ENCODE measurements at places on chromosomes 2 and 18.

DNA sequence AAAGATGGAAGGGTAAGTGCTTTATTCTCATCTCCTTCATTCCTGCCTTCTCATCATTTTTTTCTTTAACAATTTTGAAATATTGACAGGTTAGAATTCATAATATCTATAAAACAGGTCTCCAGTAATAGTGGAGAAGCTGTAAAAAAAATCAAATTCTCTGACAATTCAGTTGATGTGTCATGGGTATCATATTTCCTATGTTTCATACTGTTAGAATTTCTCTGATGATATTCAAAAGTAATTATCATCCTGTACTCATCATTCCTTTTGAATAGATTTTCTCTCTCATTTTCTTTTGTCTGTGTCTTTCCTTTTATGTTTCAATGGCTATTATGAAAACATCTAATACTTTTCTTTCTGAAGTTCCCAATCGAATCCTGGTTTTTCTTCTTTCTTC lies 97.7 kb downstream of the CPS1 start:
- no peak for DNase-seq

DNA sequence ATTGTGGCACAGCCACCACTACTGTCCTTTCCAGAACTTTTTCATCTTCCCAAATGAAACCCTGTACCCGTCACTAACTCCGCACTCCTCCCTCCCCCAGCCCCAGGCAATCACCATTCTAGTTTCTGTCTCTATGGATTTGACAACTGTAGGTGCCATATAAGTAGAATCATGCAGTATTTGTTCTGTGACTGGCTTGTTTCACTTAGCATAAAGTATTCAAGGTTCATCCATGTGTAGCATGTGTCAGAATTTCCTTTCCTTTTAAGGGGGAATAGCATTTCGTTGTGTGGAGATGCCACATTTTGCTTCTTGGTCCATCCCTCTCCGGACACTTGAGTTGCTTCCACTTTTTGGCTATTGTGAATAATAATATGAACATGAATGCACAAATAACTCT lies 842 bp upstream of the CKAP2L start:
- DNase-seq = no peak

- DNase-seq = no peak
Observed at GRCh38 chr2:134926231-134926931, 7.8 kb downstream of the CCNT2 start.

DNA sequence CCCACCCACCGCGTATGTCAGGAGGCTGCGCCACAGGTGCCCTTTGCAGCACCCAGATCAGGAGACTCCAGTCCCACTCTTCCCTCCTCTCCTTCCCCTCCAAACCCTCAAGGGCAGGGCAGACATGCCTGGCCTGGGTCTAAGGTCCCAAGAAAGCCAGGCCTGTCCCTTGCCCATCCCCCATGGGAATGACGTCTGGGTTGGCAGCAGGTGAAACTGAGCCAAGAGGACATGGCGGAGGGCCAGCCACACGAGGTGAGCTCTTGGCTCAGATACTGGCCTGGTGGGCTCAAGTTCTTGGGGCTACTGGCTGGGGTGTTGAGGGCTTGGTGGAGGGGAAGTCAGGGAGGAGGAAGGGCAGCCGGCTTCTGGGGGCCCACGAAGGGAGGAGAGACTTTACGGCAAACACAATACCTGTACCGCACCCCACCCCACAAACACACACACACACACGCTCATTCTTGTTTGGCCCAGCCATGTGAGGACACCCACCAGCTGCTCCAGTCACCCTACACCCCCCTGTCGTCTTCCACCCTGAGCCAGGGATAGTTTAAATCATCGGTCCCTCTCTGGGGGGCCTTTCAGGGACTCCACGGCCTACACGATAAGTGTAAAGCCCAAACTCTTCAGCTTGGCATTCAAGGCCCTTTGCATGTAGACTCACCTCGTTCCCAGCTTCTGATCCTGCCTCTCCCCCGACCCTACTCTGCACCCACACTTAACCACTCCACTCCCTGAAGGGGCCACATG lies 24.1 kb upstream of the TNS1 start:
- peak; percentile 21 for DNase-seq

- DNase-seq = no peak
Observed at GRCh38 chr18:67400502-67401117, 115.9 kb downstream of the DSEL start.

DNA sequence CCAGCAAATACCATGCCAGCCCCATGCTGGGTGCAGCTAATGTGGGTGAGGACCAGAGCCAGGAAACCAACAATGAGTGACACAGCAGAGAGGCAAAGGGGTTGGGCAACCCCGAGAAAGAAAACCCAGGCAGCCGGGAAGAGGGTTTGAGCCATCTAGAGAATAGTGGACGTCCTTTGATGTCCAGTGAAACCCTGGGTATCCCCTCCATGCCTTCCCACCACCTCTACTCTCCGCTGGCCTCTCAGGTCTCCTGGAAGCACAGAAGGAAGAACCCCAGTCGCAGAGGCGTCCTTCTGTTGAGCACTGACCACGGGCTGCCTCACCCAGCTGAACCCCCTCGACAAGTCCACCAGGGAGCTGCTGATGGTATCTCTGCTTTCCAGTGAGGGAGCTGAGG lies 657.4 kb upstream of the ID2 start:
- no peak for DNase-seq

DNA sequence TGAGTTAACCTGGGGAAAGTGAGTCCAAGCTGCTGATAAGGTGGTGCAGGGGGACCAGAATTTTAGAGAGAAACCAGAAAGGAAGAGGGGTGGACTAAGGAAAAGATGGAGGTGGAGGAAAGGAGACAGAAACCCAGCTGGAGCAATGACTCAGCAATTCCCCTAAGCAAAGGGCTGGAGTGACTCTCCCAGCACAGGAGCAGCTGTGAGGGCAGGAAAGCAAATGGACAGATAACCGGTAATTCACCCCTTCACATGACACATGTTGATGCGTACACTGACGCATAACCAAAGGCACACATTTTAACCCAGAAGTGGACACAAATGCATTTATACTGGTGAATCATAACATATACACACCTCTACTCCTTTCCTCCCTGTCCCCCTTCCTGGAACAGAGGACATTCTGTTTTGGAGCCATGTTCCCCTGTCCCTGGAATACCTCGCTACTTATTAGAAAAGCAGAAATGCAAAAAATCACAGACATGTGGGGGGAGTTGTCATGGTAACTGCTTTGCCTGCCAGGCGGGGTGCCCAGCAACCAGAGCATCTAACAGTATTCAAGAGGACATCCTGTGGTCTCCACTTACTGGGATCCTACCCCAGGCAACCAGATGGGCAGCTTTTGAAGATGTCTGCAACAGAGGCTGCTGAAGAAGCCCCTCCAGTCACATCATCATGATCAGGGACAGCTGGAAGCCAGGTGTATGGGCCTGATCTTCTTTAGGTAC lies 4.7 kb downstream of the CDK5R2 start:
- no peak for DNase-seq

DNA sequence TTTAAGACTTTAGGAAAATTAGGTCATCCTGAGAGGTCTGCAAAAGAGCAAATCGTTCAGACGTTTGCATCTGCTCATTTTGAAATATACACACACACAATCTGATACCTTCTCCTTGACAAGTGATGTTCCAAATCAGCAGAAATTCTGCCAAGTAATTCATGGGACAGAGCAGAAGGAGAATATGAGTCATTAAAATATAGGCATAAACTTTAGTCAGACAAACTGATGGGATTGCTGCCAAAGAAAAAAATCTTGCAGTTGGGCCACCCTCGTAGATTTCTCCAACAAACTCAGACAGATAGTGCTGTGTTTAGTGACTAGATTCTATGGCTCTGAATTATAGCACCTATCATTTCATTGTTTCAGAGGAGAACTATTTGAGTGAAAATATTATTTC lies 336.3 kb downstream of the NYAP2 start:
- DNase-seq = peak; percentile 19

DNA sequence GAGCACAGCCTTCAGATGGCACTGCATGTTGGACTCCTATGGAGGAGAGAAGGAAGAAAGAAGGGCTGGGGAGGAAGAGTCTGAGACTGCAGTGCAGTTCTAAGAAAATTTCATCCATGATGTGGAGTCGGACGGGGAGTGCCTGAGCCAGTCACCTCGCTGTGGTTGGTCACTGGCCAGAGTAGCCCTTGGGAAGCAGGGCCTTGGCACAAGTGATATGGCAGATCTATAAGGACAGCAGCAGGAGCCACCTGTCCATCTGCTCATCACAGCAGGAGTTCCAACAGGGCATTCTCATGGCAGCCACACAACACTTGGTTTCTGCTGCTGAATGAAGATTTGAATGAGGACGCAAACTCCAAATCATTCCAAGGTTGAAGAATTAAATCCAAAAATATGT lies 314.8 kb downstream of the CYP26B1 start:
- DNase-seq = no peak

GRCh38 chr2:198731842-198732399 lies 725.8 kb downstream of the SATB2 start:
- no peak for DNase-seq

DNA sequence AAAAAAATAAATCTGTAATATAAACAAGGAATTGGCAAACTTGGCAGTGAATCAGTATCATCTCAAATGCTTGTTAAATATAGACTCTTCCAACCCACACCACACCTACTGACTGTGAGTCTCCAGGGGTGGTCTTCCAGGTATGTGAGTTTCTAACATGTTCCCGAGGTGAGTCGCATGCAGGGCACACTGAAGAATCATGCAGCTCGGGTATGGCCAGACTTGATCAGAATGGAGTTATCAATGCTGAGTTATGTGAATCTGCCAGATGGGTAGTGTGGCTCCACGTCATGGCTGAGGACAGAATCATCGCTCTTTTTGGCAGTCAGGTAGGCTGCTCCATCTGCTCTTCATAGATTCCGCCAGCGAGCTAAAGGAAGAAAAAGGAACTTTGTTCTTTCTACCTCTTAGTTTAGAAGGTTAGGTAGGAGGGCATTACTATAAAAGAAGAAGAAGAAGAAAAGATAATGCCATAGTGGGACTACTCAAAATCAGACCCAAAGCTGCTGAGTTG lies 1279.7 kb upstream of the ZEB2 start:
- DNase-seq = no peak

DNA sequence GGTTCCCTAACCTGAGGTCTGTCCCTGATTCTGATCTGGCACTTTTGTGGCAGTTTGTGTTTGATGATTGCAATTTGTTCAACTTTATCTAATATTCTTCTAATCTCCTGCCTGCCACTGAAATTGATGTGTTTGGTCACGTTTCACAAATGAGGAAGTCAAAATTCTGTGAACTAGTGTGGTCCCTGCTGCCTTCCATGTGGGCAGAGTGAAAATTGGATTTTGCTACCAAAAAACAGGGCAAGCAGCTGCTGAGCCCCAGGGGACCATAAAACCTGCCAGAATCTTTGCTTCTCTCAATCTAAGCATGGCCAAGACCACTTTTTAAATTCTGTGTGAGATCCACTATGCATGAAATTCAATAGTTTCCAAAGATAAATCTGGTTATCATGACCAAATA lies 195.5 kb upstream of the CYRIA start:
- DNase-seq = no peak

DNA sequence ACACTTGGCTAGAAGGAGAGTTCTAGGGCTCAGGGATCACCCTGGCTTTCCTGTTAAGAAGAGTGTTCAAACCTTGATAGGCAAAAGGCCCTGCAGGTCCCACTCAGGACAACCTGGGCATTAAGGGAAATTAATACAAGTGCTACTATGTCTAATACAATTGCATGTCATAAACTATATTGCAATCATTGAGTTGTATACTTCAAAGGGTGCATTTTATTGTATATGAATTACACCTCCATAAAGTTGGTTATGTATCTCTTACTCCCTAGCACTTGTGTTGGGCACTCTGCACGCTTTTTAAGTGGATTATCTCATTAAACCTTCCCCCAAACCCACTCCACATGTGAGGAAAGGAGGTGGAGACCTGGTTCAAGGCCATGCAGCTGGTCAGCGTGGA lies 172.1 kb upstream of the GLI2 start:
- DNase-seq = no peak

DNA sequence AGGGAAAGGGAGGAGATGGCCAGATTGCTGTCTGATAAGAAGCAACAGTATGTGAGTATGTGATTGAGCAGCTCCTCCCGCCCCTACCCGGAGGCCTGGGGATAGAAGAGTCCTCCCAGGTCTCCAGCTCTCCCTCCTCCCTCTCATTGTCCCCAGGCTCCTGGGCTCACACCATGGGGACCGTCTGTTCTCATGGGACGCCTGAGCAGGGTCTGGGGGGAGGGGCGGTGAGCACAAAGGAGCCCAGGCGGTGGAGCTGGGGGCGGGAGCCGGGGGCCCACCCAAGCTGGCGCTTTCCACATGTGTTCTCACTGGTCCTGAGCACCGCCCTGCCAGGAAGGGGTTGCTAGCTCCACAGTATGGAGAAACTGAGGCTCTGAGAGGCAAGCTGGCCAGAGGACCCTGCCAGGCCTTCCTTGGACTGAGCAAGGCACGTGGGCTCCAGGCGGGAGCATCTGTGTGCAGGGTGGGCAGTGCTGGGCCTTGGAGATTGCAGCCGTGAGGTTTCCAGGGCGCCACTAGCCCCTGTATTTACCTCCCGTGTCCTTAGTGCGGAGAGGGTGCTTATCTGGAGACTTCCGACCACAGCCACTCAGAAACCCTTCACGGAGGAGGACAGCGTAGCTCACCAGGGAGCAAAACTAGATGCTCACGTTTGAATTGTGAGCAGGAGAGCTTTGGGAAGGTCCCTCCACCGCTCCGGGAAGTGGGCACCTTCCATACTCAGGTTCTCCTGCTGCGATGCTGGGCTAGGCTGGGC lies 37.4 kb downstream of the PDIA6 start:
- no peak for DNase-seq

DNA sequence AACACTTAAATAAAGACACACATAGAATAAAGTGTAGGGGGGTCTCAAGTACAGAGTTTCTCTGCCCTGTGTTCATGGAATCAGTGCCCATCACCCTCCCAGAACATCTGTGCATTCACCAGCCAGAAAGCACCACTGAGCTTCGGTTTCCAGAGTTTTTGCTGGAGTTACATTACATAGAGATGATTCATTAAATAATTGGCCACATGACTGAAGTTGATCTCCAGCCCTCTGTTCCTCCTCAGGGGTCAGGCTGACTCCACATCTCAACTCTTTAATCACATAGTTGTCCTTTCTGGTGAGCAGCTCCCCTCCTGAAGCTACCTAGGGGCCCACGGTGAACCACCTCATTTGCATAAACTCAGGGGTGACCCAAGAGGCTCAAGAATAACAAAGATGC lies 129.8 kb downstream of the METTL4 start:
- DNase-seq = no peak

- DNase-seq = peak; percentile 54
Observed at GRCh38 chr2:66888791-66889631, 454.1 kb downstream of the MEIS1 start.

DNA sequence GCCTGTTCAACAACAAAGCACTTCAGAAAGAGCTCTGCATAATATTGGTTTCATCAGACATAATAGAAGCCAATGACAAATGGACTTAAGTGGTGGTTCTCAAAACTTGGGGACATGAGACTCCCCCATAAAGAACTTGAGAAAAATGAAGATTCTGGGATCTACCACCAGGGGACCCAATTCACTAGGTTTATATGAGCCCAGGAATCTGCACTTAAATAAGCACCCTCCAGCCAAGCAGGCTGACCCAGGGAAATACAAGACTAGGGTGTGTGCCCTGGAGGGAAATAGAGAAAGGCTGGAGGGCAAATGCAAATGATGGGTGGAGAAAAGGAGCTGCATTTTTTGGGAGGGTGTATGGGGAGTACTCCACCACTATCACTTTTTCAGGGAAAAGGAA lies 52.5 kb downstream of the SATB2 start:
- no peak for DNase-seq
